ENCODE measurements at places on chromosomes 12 and 14.

GRCh38 chr12:40145896-40146295 is 40.0 kb upstream of the SLC2A13 start:
- DNase-seq, result no peak

- DNase-seq, result no peak
These were observed 43.0 kb upstream of the FUT8 start for GRCh38 chr14:65369560-65369959.

DNA sequence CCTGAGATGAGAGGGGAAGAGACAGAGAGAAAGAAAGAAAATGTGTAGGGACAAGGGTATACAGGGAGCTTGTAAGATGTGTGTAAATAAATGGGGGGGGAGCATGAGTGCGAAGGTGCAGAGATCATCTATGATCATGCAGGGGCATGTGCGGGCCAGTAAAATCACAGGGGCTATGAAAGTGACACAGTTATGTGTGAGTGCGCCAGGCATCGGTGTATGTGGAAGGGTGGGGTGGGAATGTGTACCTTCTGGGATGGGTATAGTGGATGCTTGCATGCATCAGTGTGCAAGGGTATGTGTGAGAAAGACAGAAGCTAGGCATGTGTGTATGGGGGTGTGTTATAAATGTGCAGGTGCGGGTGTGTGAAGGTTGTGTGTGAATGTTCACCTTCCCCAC is 18.4 kb upstream of the KRT78 start:
- no peak for DNase-seq

- DNase-seq, result no peak
These were observed 48.8 kb upstream of the PAPLN start for GRCh38 chr14:73188501-73188911.

- no peak for DNase-seq
These were observed 476.5 kb downstream of the FOXG1 start for GRCh38 chr14:29242755-29243754.

GRCh38 chr12:116672842-116673516 is 64.9 kb downstream of the SPRING1 start:
- no peak for DNase-seq

GRCh38 chr14:100342195-100342594 is 19.1 kb downstream of the SLC25A47 start:
- no peak for DNase-seq

DNA sequence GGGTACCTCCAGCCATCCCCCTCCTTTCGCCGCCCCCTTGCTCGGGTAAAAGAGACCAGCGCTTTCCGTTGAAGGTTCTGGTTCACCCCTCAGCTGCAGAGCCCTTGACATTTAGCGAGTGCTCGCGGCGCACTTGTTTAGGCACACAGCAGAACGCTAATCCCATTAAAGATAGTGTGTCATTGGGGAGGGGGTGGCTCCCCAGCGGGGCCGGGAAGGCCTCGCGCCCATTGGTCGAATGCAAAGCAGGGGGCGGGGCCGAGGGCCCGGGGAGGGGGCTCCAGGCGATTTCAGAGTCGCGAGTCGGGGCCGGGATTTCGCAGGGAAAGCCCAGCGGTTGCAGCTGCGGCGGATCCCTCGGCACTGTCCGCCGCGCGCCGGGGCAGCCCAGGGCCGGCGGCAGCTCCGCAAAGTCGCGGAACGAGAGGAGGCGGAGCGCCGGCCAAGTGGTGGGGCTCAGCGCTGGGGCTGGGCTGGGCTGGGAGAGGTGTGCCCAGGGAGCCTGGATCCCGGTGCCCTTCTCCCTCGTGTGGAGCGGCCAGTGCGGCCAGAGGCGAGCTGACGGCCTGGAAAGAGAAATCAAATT is 122.9 kb downstream of the TSPAN9 start:
- DNase-seq, result no peak

DNA sequence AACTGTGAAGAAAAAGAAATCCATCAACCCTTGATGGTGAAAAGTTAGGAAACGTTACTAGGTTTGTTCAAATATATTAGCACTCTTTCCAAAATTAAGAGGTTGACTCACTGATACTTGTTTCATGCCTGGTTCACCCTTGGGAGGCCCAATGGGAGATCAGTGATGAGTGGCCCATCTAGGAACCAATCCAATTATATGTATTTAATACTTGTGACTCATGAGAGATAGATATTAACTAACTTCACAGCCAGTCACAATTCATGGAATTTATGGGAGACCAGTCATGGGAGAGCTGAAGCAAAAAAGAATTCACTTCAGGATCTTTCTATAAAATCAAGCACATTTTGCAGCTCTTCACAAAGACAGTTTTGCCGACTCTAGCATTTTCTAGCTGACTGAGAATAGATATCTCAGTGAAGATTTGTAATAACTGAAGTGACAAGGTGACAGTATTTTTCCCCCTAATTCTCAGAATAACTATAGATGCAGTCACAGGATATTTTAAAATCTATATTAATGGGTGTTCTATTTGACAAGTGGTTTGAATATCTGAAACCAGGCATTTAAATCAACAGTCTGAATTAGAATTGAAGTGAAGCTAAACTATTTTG is 230.2 kb downstream of the EPS8 start:
- no peak for DNase-seq

DNA sequence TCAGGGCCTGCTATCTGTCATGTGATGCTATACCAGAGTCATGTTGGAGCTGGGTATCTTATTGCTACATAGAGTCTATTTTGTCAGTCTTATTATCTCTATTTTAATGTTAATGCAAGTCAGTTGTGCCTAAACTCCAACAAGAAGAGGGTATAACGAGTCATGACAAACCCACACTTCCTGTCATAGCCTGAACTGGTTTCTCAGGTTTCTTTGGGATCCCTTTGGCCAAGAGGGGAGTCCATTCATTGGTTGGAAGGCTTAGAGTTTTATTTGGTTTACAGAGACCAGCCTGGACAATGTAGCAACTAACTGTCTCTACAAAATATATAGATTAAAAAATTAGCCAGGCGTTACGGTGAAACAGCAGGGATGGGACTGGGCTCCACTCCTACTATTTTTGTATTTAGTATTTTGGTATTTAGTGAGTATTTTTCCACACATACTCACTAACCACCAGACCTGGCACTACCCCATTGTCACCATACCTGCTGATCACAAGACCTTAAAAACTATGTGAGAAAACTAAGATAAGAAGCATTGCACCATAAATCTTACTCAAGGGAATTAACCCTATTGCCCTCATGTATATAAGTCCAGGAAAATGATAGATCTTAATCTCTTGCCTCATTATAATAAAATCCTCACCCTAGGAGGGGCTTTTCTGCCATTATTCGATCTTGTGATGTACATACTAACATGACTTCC is 387.5 kb downstream of the IPO8 start:
- no peak for DNase-seq

GRCh38 chr14:44979740-44980356 is 17.9 kb downstream of the TOGARAM1 start:
- DNase-seq, result no peak

DNA sequence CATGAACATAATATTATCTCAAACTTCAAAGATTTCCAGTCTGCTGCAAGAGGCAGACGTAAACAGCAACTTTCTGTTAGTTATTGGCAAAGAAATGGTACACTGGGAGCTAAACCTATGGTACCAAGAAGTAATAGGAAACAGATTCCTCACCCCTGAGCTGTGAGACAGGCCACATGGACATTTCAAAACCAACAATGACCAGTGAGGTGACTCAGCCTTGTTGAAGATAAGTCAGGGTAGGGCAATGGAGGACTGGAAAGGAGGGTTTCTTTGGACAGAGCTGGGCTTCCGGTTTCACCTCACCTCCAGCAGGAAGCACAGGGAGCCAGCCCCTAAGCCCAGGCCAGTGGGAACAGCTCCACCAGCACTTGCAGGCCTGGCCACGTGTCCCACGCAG is 1320.5 kb downstream of the AACS start:
- DNase-seq, result no peak

DNA sequence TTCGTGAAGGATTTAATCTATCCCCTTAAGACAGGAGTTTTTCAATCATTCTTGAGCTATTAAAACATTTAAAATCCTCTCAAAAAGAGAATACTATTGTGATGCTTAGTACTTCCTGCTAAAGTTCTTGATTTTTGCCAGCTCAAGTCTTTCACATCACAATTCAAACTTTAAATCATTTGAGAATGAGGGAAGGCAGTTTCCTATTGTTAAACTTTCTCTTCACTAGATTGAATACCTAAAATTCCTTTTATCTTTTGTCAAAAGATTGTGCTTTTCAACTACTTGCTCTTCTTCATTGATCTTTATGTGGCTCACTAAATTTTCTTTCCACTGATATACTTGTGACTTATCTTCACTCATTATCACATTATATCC is 44.1 kb downstream of the ABCD2 start:
- DNase-seq, result no peak

- DNase-seq, result no peak
These were observed 51.9 kb downstream of the RASSF8 start for GRCh38 chr12:26010293-26010821.

GRCh38 chr12:55833056-55833455 is 3.7 kb upstream of the DNAJC14 start:
- no peak for DNase-seq

DNA sequence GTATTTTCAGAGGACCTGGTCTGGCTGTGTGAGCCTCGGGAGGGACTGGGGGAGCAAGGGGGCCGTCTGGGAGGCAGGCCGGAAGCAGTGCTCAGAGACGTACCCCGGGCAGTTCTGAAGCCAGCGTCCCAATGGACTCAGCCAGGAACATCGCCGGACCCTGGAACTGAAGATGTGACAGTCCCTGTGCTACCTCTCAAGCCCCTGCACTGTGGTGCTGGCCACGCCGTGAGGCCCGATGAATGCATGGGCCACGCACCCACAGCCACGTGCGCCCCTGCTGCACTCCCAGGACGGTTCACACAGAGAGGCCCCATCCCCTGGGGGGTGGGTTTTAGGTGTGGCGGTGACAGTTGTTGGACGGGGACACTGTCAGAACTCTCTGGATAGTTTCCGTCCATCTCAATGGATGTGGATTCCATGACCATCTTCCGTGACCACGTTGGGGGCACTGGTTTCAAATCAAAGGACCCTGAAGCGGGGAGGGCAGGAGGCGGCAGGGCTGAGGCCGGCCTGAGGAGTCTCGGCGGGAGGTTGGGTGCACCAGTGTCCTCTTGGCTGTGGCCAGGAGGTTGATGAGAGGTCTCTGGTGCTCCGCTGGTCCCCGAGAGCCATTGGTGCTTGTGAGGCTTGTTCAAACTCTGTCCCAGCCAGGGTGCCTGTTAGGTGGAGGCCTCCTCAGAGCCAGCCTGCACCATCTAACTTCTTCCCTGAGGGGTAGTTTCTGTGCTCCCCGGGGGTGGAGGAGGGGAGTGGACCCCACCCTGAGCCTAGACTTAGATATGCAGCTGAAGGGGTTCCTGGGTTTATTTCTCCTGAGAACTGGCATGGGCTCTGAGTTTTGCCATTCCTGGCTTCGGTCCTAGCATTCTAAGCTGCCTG is 36.3 kb upstream of the TSPAN9 start:
- no peak for DNase-seq
